ENCODE measurements at places on chromosomes 3 and 15.

- DNase-seq, result no peak
Measured at GRCh38 chr3:72429589-72430353, 418.5 kb downstream of the SHQ1 start.

DNA sequence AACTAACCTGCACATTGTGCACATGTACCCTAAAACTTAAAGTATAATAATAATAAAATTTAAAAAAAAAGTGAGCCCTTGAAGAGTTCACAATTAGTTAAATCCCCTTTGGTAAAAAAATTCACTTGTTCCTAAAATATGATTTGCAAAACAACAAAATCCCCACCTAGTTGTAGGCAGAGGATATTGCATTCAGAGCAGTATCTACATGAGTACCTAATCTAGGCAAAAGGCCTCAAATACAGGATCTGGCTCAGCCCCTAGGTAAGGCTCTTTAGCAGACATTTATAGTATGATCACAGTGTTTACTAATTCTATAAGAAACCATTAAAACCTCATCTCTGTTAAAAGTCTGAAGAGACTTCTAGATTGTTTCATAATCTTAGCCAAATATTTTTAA is 89.3 kb upstream of the CCDC80 start:
- DNase-seq, result no peak

- no peak for DNase-seq
Measured at GRCh38 chr3:120567370-120568201, 28.6 kb upstream of the NDUFB4 start.

DNA sequence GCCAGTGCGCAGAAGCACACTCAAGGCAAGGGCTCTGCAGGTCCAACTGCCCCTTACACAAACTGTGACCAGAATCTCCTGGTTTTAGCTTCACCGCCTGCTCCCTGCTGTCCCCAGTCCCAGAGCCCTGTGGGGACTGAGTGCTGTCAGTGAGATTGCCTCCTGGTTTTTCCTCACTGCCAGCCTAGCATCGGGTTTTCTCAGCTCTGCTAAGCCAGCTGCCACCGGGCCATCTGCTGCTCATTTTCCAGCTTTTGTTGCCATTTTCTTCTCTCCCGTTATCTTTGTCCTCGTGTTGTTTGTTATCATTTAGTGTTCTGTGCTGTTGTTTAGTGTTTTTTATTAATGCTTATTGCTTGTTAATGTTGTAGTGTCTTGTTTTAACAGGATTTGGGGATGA is 79.5 kb upstream of the BLM start:
- DNase-seq, result no peak

DNA sequence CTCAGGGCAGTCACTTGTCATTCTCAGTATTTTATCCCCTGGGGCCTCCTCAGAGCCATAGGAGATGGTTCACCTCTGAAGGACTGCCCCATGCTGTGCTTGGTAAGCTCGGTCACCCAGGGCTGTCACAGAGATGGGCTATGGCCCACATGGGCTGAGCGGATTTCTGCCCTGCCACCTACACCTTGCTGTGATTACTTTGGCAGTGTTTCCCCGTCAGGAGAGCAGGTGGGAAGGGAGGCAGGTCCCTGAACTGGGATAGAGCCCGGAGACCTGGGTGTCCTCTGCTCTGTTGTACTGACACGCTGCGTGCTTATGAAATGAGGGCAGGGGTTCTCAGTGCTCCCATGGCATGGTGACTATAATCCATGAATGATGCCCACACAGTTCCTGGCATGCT is 48.9 kb downstream of the APBA2 start:
- DNase-seq, result no peak
